ENCODE measurements at places on chromosomes 4 and X.

- DNase-seq: no peak
Observed at GRCh38 chrX:10095698-10096432, 60.9 kb upstream of the CLCN4 start.

GRCh38 chr4:27198246-27198645, 337.6 kb downstream of the STIM2 start:
- no peak for DNase-seq

GRCh38 chrX:119512146-119512800, 44.0 kb downstream of the SLC25A5 start:
- DNase-seq: peak; percentile 18

DNA sequence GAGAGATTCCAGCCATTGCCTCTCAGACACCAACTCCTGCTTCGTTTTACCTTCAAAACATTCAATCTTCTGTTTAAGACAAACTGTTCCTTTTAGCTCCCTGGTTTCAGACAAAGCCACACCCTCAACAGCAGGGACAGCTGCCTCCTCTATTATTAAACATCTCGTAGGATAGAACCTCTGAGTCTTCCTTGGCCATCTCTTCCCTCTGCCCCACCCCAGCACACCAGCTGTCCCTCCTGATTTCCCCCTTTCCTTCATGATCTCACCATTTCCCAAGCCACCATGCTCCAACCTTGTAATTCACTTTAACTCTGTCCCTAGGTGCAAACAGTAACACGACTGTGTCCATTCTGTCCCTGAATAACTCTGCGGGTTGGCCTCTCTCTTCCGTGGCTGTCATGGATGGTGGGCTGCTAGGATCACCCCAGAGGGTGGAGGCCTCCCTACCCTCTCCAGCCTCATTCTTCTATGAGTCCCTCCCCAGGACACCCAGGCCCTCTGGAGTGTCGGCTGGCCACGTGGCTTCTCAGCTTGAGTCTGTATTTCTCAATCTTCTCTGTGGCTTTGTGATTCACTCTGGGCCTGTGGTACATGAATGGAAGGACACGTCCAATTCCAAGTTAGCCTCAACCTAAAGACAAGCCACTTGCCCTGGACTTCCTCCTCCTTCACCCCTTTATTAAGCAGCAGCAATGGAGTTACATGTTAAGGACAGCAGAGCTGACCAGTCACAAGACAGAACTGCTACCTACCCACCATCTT, 349.9 kb downstream of the FBXW7 start:
- DNase-seq: no peak

DNA sequence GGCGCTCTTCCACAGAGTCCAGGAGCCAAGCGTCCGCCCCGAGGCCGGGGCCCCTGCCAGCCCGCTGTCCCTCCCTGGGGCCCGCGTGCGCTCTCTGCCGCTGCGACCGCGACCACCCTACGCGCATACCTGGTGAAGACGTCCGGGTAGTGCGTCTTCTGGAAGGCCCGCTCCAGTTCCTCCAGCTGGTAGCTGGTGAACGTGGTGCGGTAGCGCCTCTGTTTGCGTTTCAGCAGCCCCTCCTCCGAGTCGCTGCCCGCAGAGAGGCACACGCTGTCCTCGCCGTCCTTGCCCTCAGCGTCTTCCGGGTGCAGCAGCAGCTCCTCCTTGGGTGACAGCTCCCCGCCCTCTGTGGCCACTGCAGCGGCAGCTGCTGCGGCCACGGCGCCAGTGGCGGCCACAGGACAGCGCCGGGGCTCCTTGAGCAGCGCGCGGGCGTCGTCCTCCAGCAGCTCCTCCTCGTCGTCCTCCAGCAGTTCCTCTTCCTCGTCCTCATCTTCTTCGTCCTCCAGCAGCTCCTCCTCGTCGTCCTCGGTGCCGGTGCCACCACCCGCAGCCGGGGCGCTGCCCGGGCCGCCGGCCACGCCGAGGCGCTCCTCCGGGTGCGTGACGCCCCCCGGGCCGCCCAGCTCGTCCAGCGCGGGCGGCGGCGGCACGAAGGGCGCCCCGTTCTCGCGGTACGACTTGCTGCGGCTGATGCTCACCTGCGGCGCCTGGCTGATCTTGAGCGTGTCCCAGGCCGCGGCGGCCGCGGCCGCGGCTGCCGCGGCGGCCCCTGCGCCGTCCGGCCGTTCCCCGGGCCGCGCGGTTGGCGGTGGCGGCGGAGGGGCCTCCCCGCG, 2.8 kb downstream of the ARX start:
- no peak for DNase-seq

- DNase-seq: no peak
Observed at GRCh38 chrX:118780509-118780908, 43.1 kb upstream of the ZCCHC12 start.

All from skeletal muscle cell (primary cell).